ENCODE measurements at places on chromosomes 11 and 22.

DNA sequence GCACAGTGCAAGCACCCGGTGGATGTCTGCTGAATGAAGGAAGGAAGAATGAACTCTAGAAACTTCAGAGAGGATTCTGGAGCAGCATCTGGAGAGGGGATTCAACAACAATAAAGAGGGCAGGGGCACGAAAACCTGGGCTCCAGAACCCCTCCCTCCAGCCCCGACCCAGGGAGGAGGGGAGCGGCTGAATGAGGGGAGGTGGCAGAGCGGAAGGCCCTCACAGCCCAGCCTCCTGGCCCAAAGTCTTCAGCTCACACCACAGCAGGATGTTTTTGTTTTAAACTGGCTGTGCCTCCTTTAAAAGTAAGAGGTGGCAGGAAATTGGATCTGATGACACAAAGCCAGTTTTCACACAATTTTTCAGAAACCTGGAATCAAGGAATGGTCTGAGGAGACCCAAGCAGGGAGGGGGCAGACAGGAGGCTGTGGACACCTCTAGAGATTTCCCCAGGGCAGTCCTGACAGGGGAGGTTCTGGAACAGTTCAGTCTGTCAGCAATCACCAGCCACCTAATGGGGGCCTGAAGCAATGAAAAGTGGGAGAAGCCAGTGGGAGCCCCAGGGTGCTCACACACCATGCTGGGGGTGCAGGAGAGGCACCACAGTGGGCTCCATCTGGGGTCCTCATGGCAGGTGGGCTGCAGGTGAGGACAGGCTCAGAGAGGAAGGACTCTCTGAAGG lies 44.4 kb upstream of the TCF20 start:
- no peak for DNase-seq

DNA sequence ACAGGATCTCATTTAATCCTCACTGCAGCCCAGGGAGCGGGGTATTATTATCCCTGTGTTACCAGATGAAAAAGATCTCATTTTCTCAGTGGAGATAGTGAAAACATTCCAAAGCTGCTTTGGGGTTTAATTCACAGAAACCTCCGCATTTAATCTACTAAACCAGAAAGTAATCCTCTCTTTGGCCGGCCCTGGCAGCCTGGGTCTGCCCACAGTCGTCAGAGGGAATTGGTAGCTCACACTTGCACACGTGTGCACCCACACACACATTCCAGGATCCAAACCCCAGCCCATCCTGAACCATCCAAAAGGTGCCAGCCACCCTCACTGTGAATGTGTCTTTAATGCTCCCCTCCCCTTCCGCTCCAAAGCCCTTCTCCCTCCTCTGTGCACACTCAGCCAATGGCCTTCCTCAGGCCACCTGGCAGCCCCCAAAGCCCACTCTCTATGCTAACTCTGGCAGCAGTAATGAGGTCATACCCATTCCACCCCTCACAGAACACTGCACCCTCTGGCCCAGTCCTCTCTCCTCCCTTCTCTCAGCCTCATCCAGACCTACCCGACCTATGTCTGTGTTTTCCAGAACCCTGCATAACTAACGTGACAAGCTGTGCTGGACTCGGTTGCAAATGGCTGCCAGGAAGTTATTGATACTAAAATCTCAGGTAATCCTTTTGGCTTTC lies 466.2 kb downstream of the SOX6 start:
- DNase-seq: no peak

DNA sequence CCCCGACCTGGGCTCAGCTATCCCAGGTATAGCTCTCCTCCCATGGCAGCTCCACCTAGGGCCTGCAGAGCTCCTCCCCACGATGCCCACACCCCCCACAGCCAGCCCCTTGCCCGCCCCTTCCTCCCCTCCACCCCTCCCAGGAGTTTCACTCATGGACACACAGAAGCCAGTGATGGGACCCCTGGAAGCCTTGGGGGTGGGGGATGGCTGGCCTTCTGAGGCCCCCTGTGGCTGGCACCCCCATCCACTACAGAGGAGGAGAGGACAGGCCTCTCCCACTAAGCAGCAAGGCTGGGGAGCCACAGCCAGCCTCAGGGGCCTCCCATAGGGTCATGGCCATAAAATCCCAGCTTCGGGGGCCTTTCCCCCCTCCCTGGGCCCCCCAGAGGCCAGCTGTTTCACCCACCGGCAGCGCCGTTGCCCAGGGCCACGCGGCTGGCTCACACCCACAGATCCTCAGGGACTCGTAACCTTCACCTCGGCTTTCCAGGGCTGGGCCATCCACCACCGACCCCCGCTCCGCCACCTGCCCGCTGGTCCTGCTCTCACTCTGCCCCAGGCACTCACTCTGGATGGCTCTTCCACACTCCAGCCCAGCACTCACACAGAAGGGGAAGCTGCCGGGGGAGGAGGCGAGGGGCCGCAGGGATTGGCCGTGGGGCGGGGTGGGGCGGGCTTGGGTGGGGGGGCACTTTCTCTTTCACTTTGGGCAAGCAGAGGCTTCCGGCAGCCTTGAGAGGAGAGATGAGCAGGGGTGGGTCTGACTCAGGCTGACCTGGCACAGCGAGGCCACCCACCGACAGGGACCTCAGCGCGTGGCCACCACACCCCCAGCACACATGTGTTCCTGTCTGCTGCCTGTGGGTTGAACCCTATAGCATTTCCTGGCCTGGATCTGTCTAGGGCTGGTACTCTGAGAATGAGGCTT lies 2.2 kb downstream of the SLC25A22 start:
- DNase-seq: peak; percentile 39

- no peak for DNase-seq
Measured at GRCh38 chr11:68682531-68682961, 1.8 kb upstream of the GAL start.

GRCh38 chr11:100185588-100185987 lies 501.5 kb upstream of the ARHGAP42 start:
- DNase-seq: no peak

GRCh38 chr22:31520051-31520450 lies 23.7 kb downstream of the SFI1 start:
- no peak for DNase-seq

GRCh38 chr22:30457981-30458380 lies 13.8 kb downstream of the SEC14L3 start:
- no peak for DNase-seq

GRCh38 chr11:69880041-69880825 lies 61.0 kb upstream of the FGF3 start:
- no peak for DNase-seq

DNA sequence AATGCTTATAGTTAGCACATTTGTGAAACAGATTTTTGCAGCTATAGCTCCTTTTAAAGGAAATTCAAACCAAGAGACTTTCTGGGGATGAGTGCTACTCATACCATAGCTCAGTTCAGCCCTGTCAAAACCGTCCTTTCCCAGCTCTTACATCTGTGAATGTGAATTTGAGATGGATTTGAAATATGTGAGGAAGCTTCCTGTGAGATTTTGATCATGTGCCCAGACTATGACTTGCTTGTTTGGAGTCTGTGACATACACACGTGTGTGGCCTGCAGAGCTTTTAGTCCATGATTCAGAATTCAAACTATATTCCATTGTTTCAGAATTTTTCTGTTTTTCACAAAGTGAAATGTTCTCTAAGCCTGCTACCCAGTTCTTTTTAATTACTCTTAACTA lies 4.4 kb upstream of the MMP1 start:
- no peak for DNase-seq

DNA sequence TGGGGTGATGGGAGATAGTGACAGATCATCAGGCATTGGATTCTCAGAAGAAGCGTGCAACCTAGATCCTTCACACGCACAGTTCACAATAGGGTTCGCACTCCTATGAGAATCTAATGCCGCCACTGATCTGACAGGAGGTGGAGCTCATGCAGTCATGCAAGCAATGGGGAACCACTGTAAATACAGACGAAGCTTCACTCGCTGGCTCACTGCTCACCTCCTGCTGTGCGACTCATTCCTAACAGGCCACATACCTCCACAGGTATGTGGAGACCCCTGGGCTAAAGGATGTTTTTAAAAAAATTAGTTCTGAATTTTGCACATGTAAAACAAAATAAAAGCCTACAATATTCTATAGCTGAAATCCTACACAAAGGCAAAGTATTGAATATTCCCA lies 20.5 kb upstream of the TEAD1 start:
- DNase-seq: no peak

DNA sequence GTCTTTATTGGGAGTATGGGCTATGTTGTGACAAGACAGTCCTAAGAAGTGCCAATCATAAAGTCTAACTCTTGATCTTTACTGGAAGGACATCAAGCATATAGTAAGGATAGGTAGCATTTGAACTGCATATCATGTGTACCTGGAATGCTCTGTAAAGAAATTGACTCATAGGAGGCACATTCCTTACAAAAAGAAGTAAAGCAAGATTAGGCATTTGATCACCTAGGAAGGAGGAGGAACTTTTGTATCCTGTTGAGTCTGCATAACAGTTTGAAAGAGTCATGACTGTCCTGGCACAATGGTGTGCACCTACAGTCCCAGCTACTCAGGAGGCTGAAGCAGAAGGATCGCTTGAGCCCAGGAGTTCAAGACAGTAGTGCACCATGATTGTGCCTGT lies 42.2 kb upstream of the DNAJB7 start:
- DNase-seq: no peak

DNA sequence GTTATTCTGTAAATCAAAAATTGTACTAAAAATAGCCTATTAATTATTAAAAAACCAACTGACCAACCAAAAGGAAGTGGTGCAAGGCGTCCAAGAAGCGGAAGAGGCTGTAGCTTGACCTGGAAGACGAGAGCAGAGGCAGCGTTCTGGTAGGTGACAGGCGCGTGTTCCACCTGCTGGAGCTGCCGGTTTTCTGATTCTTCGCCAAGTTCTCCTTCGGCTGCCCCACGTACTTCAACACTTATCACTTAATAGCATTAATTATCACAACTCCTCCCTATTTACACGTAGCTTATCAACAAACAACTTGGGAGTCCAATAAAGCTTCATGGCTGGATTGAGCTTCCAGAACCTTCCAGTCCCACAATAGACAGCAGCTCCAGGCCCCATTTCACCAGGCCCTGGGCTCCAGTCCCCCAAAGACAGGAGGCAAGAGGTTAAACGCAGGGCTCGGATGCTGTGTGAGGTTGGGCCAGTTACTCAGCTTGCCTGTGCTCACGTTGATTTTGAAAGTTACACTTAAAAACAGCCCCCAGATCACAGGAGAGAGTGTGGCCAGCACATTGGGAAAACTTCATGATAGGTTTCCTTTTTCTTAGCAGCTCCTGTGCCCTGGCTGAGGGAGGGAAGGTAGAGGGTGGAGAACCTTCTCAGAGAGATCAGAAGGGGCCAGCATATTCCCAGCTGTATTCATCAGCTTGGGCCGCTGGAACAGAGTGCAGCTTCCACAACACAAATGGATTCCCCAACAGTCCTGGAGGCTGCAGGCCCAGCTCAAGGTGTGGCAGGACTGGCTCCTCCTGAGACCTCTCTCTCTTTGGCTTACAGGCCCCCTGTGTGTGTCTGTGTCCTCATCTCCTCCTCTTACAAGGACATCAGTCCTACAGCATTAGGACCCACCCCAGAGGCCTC lies 54.2 kb upstream of the FGF3 start:
- no peak for DNase-seq

GRCh38 chr11:62344210-62344609 lies 7.0 kb downstream of the ASRGL1 start:
- no peak for DNase-seq

- DNase-seq: no peak
Measured at GRCh38 chr22:39088685-39089032, 8.4 kb upstream of the APOBEC3H start.

DNA sequence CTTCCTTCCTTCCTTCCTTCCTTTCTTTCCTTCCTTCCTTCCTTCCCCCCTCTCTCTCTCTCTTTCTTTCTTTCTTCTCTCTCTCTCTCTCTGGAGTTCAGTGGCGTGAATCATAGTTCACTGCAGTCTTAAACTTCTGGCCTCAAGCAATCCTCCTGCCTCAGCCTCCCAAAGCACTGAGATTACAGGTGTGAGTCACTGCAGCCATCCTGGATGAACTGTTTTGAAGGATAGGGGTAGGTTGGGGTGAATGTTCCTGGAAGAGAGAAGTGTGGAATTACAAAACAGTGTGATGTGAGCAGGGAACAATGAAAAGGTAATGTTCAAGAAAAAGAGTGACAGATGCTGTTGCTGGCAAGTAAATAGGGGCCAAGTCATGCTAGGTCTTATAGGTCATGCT lies 12.4 kb upstream of the PLET1 start:
- no peak for DNase-seq

DNA sequence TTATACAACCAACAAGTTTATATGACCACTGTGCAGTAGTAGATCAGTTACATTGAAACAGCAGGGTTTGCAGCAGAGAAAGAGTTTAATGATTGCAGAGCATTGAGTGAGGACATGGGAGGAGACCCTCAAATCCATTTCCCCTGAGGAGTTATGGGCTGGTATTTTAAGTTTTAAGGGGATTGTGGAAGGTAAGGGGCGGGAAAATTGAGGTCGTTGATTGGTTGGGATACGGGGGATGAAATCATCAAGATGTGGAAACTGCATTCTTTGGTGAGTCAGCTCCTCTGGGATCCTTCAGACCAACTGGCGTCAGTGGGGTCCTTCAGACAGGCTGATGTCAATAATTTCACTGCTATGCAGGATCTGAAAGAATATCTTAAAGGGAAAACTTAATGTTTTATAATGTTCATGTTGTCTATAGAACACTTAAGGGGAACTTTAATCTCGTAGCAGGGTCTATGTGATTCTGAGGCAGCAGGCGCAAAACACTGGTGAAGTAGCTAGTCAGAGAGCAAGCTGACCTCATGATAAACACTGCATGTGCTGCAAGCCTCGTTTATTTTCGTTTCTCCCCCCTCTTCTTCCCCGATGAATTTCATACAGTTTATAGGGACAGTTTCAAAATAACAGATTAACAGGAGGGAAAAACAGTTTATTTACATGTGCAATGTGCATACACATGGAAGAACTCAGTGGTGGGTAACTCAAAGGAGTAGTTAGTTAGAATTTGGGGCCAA lies 17.4 kb upstream of the BACE1-AS start:
- no peak for DNase-seq

GRCh38 chr11:111819829-111820237 lies 51.5 kb downstream of the ALG9 start:
- DNase-seq: no peak

GRCh38 chr11:12822392-12823022 lies 148.3 kb downstream of the TEAD1 start:
- DNase-seq: no peak

- DNase-seq: no peak
Measured at GRCh38 chr11:12750181-12750580, 76.0 kb downstream of the TEAD1 start.

DNA sequence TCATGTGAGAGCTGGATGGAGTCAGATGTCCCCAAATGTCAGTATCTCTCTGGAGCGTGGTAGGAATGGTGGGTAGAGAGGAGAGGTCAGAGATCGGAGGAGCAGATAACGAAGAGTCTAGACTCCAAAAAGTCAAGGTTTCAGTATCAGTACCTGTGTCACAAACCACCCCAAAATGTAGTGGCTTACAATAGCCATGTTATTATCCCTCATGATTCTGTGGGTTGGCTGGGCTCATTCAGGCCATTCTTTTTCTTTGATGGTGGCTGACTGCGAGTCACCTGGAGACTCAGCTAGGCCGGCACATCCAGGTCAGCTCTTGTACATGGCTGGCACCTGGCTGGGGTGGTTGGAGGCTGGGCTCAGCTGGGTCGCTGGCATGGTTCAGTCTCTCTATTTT lies 7.3 kb upstream of the SSTR3 start:
- no peak for DNase-seq

GRCh38 chr11:97087419-97087818 lies 697.6 kb downstream of the JRKL start:
- DNase-seq: no peak

- no peak for DNase-seq
Measured at GRCh38 chr11:45392591-45393091, 106.5 kb upstream of the SYT13 start.

GRCh38 chr11:48107188-48107704 lies 109.4 kb upstream of the OR4B1 start:
- no peak for DNase-seq

GRCh38 chr11:15468466-15468865 lies 353.7 kb downstream of the INSC start:
- DNase-seq: no peak

All from stimulated activated CD4-positive, alpha-beta T cell treated with anti-CD3 and anti-CD28 coated beads, Interleukin-1b, Interleukin-23, amount 100 ng/mL, for 1 hour (primary cell).